T-cell (primary cell): ENCODE measurements at places on chromosomes 16 and 17. TPM values are rescaled to one million over a fixed set of nuclear protein-coding genes. Genes with fewer than 3 reads are reported as not detected.
A peak's percentile ranks its signal among the peaks of the same experiment; 100 is the strongest.

- H3K27me3 ChIP-seq = peaks cover 37% of the 10 kb centered on the region
- H3K4me3 ChIP-seq = peak overlapping the region; percentile 72
- peaks cover 41% of the 10 kb centered on the region for H3K4me1 ChIP-seq
- H3K36me3 ChIP-seq = no peaks in the 10 kb centered on the region
- DNase-seq = no peak
- no peak overlapping the region for H3K27ac ChIP-seq
Observed at GRCh38 chr16:58024486-58025350, 836 bp upstream of the MMP15 start.

DNA sequence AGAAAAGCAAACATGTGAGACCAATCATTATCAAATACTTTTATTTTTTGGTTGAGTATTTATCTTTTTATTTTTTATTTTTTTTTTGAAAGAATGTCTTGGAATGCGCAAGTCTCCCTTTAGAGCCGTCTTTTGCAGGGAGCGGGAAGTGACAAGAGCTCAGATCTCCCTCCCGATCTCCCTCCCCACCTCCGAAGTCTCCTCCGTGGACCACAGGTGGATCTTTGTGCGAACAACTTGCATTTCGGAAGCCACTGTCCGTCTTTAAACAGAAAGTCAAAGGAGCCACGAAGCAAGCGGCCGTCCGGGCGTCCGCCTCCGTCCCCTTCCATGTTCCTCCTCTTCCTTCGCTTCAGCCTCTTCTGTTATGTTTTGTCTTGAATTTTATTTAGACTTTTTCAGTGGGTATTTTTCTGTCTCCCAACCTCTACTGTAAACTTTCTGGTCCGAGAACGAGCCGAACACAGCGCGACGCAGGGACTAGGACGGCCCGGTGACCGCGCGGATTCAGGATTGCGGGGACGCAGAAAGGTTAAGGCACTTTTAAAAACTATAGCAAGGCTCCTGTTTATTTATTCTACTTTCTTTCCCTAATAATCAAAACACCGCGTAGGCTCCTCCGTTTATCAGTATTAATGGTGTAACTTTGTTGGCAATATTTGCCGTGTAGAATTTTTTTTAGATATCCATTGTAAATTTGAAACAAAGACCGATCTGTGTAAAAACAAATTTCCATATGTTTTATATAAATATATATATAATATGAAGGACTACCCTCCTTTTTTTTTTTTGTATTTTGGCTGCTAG is 3.3 kb downstream of the FOXF1 start:
- DNase-seq = no peak
- no peaks in the 10 kb centered on the region for H3K36me3 ChIP-seq
- H3K27me3 ChIP-seq = peaks cover 86% of the 10 kb centered on the region
- no peak overlapping the region for H3K4me3 ChIP-seq
- peaks cover 20% of the 10 kb centered on the region for H3K4me1 ChIP-seq

GRCh38 chr16:57235128-57236021 is 9.7 kb upstream of the ARL2BP start:
- H3K27me3 ChIP-seq = no peaks in the 10 kb centered on the region
- DNase-seq = no peak
- no peak overlapping the region for H3K27ac ChIP-seq
- H3K4me1 ChIP-seq = no peaks in the 10 kb centered on the region

DNA sequence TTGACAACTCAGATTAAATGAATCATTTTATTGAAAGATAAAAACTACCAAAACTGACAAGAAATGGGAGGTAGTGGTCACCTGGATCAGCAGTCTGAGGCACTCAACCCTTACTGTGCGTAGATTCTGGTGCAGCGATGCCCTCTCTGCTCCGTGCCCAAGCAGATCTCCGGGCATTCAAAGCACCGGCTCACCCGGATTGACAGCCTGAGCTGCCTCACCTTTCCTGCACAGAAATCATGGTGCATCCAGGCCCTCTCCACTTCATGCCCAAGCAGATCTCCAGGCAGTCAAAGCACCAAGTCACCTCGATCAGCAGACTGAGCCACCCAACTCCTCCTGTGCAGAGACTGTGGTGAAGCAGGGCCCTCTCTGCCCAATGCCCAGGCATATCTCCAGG is 196.8 kb downstream of the CA10 start:
- H3K27me3 ChIP-seq = no peaks in the 10 kb centered on the region
- no peaks in the 10 kb centered on the region for H3K4me1 ChIP-seq
- H3K27ac ChIP-seq = no peak overlapping the region
- DNase-seq = no peak
- H3K4me3 ChIP-seq = peak overlapping the region; percentile 32

GRCh38 chr17:80277751-80278671 is 17.4 kb downstream of the RNF213 start:
- H3K4me1 ChIP-seq = no peaks in the 10 kb centered on the region
- peaks cover 16% of the 10 kb centered on the region for H3K36me3 ChIP-seq
- DNase-seq = no peak
- no peaks in the 10 kb centered on the region for H3K27me3 ChIP-seq
- no peak overlapping the region for H3K4me3 ChIP-seq

- no peak for DNase-seq
- no peak overlapping the region for H3K27ac ChIP-seq
- no peak overlapping the region for H3K4me3 ChIP-seq
- no peaks in the 10 kb centered on the region for H3K27me3 ChIP-seq
- peaks cover 11% of the 10 kb centered on the region for H3K4me1 ChIP-seq
- H3K36me3 ChIP-seq = no peaks in the 10 kb centered on the region
Observed at GRCh38 chr17:7113273-7114071, 1.1 kb downstream of the ASGR2 start.

GRCh38 chr16:56611281-56611833 is 3.0 kb downstream of the MT2A start:
- H3K36me3 ChIP-seq = no peaks in the 10 kb centered on the region
- H3K27me3 ChIP-seq = peaks cover 3% of the 10 kb centered on the region
- DNase-seq = no peak
- H3K4me3 ChIP-seq = no peak overlapping the region
- H3K4me1 ChIP-seq = peaks cover 51% of the 10 kb centered on the region
- peak overlapping the region; percentile 95 for H3K27ac ChIP-seq

- no peaks in the 10 kb centered on the region for H3K36me3 ChIP-seq
- H3K27ac ChIP-seq = no peak overlapping the region
- no peaks in the 10 kb centered on the region for H3K4me1 ChIP-seq
- no peaks in the 10 kb centered on the region for H3K27me3 ChIP-seq
Observed at GRCh38 chr16:49093939-49094338, 187.7 kb downstream of the CBLN1 start.

- peaks cover 79% of the 10 kb centered on the region for H3K4me1 ChIP-seq
Observed at GRCh38 chr16:17359788-17360390, 110.9 kb downstream of the XYLT1 start.

DNA sequence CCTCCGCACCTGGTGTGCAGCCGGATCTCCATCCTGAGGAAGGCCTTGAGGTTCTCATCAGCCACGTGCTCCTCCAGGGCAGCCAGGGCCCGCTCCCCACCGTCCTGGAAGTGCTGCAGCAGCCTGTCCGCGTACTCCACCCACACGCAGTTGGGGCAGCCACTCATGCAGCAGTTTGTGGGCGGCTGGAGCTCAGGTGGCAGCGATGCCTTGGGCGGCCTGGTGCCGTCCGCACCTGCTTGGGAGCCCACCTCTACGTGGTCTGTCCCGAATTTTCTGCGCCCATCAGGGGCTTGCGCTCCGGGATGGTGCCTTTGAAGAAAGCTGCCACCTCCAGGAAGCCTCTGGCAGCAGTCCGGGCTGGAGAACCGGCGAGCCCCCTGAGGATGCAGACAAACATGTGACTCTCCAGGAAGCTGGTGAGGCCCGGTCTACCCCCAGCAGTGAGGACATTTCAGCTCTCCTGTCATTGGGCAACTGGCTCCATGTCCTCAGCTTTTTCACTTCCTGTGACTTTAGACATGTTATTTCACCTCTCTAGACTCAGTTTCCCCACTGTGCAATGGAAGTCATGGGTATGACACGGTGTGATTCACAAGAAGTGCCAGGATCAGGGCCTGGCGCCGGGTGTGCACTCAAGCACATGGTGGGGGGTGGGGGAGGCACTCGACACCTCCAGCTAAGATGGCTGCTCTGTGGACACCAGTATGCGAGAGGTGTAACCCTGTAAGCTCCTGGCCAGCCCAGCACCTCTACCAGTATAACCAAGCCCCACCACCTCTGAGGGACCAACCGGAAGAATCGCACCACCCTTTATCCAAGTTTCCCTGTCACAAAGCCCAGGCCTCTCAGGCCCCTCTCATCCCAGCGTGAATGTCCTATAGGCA is 957 bp downstream of the OXLD1 start:
- peaks cover 27% of the 10 kb centered on the region for H3K36me3 ChIP-seq
- H3K4me1 ChIP-seq = peaks cover 35% of the 10 kb centered on the region
- peak overlapping the region; percentile 61 for H3K27ac ChIP-seq
- DNase-seq = no peak
- peak overlapping the region; percentile 69 for H3K4me3 ChIP-seq

GRCh38 chr17:82603981-82604448 is 44.2 kb downstream of the WDR45B start:
- H3K4me3 ChIP-seq = no peak overlapping the region
- no peak overlapping the region for H3K27ac ChIP-seq
- H3K4me1 ChIP-seq = peaks cover 3% of the 10 kb centered on the region
- no peak for DNase-seq
- H3K27me3 ChIP-seq = no peaks in the 10 kb centered on the region

DNA sequence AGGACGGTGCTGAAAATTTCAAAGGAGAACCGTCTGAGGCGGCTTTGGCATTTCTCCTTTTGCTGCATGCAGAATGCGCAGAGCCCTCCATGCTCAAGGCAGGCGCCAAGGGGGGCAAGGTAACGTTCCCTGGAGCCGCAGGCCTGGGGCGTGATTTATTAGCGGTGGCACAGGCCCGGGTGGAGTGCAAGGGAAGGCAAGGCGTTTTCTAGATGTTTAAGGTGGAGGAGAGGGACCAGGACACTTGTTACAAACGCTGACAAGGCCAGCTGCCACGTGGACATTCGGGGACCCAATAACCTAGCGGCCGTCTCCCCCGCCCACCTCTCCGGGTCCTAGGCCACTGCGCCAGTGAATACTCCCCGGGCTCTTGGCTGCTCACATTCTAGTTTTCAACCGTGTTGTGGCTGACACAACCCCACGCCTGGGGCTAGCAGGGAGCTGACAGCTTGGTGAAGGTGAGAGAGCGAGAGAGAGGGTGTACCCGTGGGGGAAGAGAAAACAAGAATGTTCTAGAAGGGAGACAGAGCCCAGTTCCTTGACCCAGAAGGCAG is 250.1 kb downstream of the C16orf95 start:
- no peak overlapping the region for H3K27ac ChIP-seq
- no peaks in the 10 kb centered on the region for H3K4me1 ChIP-seq
- no peaks in the 10 kb centered on the region for H3K27me3 ChIP-seq
- no peaks in the 10 kb centered on the region for H3K36me3 ChIP-seq

GRCh38 chr16:73043828-73044467 is 4.0 kb downstream of the ZFHX3 start:
- no peak for DNase-seq
- peaks cover 3% of the 10 kb centered on the region for H3K27me3 ChIP-seq
- H3K4me3 ChIP-seq = no peak overlapping the region
- H3K36me3 ChIP-seq = no peaks in the 10 kb centered on the region
- H3K4me1 ChIP-seq = peaks cover 5% of the 10 kb centered on the region

GRCh38 chr16:81646561-81646960 is 132.5 kb upstream of the PLCG2 start:
- no peak overlapping the region for H3K4me3 ChIP-seq
- peaks cover under 1% of the 10 kb centered on the region for H3K36me3 ChIP-seq
- H3K4me1 ChIP-seq = no peaks in the 10 kb centered on the region
- no peak for DNase-seq
- no peaks in the 10 kb centered on the region for H3K27me3 ChIP-seq

- no peak overlapping the region for H3K27ac ChIP-seq
- H3K4me1 ChIP-seq = peaks cover 4% of the 10 kb centered on the region
- peaks cover 6% of the 10 kb centered on the region for H3K27me3 ChIP-seq
- DNase-seq = no peak
- no peaks in the 10 kb centered on the region for H3K36me3 ChIP-seq
- H3K4me3 ChIP-seq = no peak overlapping the region
Observed at GRCh38 chr17:50517504-50518383, 9.5 kb downstream of the MYCBPAP start.

GRCh38 chr16:56202036-56202435 is 10.7 kb downstream of the GNAO1 start:
- peak; percentile 16 for DNase-seq
- no peak overlapping the region for H3K4me3 ChIP-seq
- H3K36me3 ChIP-seq = no peaks in the 10 kb centered on the region

DNA sequence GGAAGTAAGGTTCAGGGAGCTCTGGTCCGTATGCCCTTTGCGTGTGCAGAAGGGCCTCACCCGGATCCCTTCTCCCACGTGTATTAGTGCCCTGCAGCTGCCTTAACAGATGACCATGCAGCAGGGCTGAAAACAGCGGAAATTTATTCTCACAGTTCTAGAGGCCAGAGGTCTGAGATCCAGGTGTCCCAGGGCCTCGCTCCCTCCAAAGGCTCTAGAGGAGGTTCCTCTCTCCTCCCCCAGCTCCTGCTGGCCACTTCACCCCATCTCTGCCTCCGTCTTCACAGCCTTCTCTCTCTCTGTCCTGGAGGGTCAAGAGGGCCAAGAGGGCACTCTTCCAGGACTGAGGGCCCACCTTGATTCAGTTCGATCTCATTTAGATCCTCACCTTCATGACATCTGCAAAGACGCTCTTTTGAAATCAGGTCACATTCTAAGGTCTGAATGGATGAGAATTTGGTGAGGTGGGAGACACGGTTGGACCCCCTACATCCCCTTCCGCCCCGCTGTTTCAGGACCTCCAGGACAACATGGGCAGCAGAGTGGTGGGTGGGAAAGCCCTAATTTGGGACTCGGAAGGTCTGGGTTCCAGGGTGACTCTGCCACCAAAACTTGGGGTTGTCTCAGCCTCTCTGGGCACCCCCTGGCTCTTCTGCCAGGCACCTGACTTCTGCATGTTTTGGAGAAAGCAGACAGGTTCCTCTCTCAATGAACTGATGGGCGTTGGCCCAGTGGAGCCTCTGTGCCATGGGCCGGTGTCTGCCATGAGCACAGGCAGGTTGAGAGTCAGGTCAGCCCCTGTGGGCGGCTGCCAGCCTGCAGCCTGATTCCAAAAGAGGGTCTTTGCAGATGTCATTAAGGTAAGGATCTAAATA is 361.2 kb downstream of the SEC14L1 start:
- no peak overlapping the region for H3K27ac ChIP-seq
- DNase-seq = no peak
- H3K4me3 ChIP-seq = no peak overlapping the region
- no peaks in the 10 kb centered on the region for H3K27me3 ChIP-seq

GRCh38 chr16:17078931-17079631 is 391.7 kb downstream of the XYLT1 start:
- H3K27ac ChIP-seq = no peak overlapping the region
- no peaks in the 10 kb centered on the region for H3K27me3 ChIP-seq
- H3K4me3 ChIP-seq = no peak overlapping the region

GRCh38 chr17:58665946-58666857 is 25.6 kb downstream of the TEX14 start:
- H3K4me3 ChIP-seq = no peak overlapping the region
- H3K27ac ChIP-seq = no peak overlapping the region
- no peak for DNase-seq
- peaks cover 11% of the 10 kb centered on the region for H3K27me3 ChIP-seq
- H3K36me3 ChIP-seq = no peaks in the 10 kb centered on the region
- H3K4me1 ChIP-seq = no peaks in the 10 kb centered on the region

CDT1 gene
- total RNA-seq = 1.2 TPM

G6PC1 gene
- total RNA-seq = not detected

ICAM2 gene
- 75.2 TPM for total RNA-seq

HOXB9 gene
- total RNA-seq = 0.43 TPM

WFDC1 gene
- not detected for total RNA-seq

GUCY2D gene
- total RNA-seq = not detected

CCL4 gene
- 6.2 TPM for total RNA-seq

SP2 gene
- 30.6 TPM for total RNA-seq

SLFN11 gene
- 32.1 TPM for total RNA-seq

MYH1 gene
- total RNA-seq = not detected

RPL23 gene
- 1,638 TPM for total RNA-seq

LYZL6 gene
- total RNA-seq = not detected

DEXI gene
- total RNA-seq = 12.2 TPM

FZD2 gene
- 0.38 TPM for total RNA-seq

CTRB2 gene
- not detected for total RNA-seq

KRT23 gene
- not detected for total RNA-seq
